ENCODE measurements at places on chromosomes 2 and 18.

DNA sequence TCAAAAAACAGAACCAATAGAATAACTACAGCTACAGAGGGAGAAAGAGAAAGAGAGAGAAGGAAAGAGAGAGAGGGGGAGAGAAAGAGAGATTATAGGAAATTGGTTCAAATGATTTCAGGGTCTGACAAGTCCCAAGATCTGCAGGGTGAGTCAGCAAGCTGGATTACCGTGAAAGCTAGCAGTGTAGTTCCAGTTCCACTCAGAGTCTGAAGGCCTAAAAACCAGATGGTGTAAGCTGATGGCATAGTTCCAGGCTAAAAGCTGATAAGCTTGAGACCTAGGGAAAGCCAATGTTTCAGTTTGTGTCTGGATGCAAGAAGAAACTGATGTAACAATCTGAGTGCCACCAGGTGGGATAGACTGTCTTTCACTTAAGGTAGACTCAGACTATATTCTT is 397.7 kb downstream of the TRIB2 start:
- no peak for DNase-seq

- DNase-seq, result no peak
Measured at GRCh38 chr2:167471332-167471731, 583.1 kb downstream of the XIRP2 start.

DNA sequence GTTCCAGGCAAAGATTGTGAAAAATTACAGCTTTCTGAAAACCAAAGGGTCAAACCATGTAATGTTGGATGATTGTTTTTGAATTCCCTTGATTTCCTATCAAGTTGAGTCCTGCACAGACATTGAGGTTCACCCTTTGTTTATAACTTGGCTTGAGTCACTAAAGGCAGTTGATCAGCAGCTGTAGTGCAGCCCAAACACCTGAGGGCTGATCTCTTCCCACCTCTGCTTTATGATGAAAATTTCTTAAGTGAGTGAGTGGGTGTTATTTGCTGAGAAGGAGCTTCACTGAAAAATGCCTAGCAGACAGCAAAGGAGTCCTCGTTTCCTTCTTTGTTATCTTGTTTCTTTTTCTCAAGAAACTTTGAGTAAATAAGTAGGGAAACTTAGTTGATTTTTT is 31.9 kb upstream of the BMPR2 start:
- DNase-seq, result no peak

DNA sequence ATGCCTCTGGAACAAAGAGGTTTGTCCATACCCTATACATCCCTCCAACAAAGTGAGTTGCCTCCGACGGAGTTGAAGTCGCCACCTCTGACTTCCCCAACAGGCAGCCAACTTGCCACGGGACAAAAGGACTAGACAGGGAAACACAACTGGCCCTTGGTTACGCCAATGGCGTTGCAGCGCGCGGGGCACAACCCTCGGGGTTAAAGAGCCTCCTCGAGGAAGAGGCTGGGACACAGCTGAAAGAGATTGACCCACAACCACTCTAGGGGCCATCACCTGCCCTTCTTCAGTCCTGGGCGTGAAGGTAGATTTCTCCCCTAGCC is 545 bp downstream of the GTF3C2 start:
- peak; percentile 52 for DNase-seq

DNA sequence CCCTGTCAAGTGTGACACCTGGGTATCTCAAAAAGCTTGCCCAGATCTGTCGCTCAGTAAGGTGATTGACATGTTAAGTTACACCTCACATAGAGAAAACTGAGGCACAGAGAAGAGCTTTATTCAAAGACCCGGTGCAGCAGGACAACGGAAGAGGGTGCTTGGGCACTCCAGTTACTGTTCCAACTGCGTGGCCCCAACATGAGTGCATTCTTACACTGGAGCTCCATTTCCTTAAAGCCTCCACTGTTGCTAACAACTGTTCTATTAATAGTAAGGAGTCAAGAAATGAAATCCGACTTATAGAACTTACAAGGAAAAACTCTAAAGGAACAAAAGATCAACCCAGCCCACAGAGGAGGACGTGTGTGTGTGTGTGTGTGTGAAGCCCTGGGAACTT is 54.8 kb upstream of the REV1 start:
- DNase-seq, result no peak

DNA sequence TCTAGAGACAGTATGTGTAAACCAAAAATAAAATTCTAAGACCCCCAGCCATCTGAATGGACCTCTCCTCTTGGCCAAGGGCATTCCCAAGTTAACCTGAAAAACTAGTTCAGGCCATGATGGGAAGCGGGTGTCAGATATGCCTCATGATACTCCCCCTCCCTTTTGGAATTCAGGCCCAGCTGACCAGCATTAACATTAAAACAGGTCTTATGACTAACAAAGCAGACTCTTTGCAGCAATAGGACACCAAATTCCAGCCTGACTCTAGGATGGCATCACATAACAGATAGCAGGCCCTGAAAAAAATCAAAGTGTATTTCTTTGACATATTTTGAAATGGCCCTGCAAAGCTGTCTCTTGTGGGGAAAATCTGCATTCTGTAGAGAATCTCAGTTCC is 73.3 kb upstream of the L3MBTL4 start:
- no peak for DNase-seq

GRCh38 chr18:74153377-74153776 is 5.1 kb downstream of the TIMM21 start:
- DNase-seq, result no peak

DNA sequence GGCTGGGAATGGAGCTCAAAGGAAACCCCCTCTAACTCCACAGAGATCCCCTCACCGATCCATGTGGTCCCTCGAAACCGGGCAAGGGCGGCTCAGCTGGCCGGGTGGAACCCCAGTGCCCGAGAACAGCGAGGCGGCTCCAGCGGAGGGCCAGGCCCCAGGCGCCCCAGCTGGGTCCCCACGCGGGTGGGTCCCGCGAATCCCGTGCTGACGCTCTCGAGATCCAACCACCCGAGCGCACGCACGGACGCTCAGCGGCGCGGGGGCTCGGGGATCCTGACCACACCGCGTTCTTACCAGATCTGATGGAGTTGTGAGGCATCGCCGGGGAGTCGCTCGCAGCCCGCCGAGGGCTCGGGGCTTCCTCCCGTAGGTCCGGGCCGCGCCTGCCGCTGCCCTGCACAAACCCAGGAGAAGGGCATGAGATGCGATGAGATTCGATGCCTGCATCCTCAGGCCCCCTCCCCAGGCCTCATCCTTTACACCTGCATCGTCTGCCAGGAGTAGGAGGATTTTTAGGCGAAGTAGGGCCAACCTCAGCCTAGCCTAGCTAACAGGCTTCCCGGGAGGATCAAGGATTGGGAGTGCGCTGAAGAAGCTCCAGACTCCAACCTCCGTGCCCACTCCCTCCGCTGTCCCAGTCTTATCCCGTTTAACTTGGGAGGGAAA is 514 bp downstream of the PAX8 start:
- no peak for DNase-seq

DNA sequence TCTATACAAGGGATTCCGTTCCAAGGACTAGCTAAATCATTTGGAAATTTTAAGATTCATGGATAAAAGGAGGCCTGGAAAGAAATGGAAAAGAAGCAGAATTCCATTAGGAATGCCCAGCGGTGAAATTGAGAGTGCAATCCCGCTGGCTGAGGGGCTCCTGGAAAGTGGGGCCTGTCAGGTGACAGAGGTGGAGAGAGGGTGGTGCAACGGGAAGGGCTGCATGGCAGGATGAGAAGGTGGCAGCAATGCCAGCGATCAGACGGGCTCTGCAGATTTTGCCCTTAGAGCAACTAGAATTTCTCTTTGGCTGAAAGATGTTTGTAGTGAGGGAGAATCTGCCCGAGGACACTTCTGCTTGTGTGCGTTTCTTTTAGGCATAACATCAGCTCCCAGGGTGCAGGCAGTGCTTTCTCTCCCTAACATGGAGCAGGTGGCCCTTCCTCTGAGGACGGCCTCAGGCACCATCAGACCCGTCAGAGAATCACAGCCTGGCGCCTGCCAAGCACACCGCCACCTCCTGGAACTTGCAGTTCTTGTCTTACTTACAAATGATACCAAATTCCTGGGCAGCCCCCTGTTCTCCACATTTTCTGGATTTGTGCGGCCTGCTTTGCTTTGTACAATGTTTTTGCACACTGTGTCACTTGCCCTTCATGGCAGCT is 261.6 kb downstream of the NDUFA10 start:
- no peak for DNase-seq

DNA sequence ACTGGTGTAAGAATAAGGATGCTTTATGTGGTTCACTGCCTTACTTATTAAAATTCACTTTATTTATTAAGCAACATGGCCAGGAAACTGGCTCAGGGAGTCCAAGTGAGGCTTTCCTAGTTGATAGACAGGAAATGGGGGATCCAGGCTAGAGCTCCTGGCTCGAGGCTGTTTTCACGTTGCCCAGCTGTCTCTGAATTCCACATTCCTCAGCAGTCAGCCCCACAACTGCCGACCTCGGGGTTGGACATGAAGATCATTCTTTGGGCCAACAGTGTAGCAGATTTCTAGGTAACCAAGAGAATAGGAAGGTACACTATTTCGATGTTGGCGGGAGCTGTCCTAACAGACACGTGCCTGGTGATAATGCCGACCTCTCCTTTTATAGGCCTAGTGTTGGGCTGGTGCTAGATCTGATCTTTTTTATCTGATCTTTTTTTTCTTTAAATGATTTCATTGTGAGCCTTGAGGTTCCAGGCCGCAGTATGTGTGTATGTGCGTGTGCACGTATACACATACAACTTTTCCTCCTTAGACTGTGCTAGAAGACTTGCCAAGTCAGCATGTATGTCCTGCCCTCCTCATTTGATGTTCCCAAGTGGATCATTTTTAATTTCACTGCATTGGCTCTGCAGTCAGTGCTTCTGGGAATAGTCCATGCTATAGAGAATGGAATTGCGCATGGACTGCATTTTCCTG is 103.5 kb downstream of the CABLES1 start:
- peak; percentile 73 for DNase-seq

All from foreskin melanocyte (primary cell).